HT-29 (cell line): ENCODE measurements at places on chromosomes 2 and 18.

DNA sequence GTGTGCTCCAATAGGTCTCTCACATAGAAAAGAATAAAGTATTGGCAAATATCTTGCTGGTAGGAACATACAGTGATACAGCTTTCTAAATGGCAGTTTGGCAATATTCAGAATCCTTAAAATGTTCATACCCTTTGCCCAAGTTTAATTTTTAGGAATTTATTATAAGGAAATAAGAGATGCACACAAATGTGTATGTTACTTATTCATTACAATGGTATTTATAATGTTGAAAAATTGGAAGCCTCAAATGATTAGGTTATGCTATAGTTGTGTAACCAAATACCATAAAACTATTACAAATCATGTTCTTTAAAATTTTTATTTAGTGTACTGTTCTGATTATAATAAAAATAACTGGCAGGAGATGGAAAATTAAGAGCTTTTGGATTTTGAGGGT lies 196.8 kb downstream of the MCFD2 start:
- no peak for DNase-seq

- DNase-seq, result peak; percentile 17
These were observed 69.0 kb upstream of the FAM110C start for GRCh38 chr2:115303-115702.

DNA sequence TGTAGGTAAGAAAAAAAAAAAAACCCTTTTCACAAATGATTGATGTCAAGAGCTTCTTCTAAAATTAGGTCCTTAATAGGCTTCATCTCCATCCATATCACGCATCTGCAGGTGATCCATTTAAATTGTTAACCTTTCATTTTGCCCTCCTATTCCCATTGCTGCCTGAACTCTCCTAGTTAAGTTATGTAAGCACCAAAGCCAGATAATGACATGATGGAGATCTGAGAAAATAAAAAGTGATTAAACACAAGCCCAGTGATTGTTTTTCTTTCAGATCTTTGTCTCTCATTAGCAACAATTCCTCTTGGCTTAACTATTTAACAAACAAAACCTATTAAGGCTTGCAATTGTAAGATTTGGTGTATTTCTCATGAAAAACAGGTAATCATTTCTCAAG lies 20.0 kb downstream of the LANCL1 start:
- DNase-seq, result no peak

- no peak for DNase-seq
These were observed 104.3 kb upstream of the GRB14 start for GRCh38 chr2:164725542-164725941.

GRCh38 chr2:106161938-106162820 lies 31.9 kb downstream of the UXS1 start:
- DNase-seq, result peak; percentile 73

DNA sequence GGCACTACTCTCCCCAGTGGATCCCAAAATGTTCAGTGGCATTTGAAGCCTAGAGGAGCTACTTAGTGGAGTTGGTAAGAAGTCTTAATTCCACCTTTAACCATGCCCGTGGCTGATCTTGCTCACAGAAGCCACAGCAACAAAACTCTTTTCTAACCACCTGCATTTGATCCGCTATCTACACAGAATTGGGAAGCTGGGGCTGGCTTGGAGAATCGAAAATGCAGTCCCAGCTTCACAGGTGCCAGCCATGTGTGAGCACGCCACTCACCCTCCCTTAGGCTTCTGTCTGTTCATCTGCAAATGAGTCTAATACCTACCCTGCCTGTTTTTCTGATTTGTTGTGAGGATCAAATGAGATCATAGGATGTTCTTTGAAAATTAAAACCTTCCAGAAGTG lies 182.6 kb downstream of the BCL11A start:
- no peak for DNase-seq

DNA sequence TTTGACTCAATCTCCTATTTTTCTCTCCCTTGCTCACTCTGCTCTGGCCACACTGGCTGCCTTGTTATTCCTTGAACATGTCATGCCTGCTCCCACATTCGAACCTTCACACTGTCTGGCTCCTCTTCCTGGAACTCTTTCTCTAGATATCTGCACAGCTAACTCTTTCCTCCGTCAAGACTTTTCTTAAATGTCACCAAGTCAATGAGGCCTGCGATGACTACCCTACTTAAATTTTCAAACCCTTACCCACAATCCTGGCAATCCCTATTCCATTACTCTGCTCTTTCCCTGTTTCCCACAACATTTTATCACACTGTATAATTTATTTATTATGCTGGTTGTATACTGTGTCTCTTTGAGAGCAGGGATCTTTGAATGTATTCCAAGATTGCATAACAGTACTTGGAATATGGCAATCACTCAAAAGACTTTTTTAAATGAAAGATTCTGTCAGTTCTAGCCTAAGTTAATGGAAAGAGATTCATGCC lies 206.2 kb downstream of the SRBD1 start:
- no peak for DNase-seq

DNA sequence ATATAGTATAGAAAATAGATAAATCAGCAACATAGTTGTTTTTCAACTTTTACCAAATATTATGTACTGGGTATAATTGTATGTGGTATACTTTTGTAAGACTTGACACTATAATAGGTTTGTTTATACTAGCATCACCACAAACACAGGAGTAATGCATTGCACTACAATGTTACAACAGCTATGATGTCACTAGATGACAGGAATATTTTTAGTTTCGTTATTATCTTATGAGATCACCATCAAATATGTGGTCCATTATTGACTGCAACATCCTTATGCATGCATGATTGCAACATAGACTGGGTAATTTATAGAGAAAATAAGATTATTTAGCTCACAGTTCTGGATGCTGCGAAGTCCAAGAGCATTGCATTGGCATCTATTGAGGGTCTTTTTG lies 678.4 kb upstream of the ZNF804A start:
- DNase-seq, result no peak

DNA sequence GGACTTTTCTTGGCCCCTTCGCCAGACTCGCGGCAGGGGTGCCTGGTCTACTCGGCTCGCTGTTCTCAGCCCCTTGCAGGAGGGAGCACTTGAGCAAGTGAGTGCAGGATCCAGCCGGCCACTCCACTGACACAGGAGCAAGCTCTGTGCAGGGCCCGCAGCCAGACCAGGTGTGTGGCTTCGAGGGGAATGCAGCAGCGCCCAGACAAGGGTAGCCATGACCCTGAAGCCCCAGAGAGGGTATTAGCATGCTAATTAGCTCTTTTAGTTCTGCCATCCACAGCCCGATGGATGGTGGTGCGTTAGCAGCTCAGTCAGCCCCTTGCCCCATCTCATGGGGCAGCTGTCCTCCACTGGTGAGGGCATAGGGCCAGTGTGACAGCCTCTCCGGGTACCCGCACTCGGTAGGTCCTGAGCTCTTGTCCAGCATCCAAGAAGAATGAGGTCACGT lies 103.2 kb upstream of the HS6ST1 start:
- DNase-seq, result no peak

DNA sequence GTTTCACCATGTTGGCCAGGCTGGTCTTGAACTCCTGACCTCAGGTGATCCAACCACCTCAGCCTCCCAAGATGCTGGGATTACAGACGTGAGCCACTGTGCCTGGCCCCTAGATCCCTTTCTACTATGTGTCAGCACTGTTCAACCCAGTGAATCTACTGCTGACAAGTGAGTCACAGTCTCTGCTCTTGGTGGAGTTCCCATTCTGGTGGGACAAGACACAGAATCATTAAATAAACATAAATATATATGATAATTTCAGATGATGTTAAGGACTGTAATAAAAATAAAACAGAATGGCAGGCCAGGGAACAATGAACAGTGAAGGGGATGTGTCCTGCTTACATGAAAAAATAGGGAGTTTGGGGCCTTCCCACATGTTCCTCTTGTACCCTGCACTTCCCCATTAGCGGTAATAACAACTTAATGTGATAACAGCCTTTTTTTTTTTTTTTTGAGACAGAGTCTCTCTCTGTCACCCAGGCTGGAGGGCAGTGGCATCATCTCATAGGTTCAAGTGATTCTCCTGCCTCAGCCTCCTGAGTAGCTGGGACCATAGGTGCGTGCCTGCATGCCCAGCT lies 112.2 kb downstream of the CPO start:
- DNase-seq, result no peak

DNA sequence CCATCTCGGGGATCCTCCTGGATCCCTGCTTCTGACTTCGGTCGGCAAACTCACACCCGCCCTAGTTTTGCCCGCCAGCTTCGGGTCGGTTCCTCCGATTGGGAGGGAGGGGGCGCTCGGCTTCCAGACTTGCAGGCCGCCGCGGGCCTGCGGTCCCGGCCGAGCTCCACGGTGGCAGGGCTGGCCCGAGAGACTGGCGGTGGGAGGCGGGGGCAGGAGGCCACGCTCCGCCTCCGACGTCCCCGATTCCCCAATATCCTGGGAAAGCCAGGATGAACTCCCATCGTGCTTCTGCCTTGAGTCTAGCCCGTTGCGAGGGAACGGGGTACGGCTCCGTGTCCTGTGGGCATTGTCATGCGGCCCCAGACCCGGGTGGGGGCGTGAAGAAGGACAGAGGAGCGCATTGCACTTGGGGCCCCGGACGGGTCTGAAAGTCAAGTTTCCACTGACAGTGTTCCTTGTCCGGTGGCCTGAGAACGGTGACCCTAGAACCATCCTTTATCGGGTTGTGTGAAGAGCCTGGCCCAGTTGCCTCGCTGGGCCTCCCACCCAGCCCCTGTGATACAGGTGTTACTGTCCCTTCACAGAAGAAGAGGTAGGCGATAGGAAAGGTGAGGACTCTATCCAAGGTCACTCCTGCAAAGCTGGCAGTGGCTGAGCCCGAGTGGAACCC lies 2.4 kb upstream of the INHBB start:
- DNase-seq, result peak; percentile 37

DNA sequence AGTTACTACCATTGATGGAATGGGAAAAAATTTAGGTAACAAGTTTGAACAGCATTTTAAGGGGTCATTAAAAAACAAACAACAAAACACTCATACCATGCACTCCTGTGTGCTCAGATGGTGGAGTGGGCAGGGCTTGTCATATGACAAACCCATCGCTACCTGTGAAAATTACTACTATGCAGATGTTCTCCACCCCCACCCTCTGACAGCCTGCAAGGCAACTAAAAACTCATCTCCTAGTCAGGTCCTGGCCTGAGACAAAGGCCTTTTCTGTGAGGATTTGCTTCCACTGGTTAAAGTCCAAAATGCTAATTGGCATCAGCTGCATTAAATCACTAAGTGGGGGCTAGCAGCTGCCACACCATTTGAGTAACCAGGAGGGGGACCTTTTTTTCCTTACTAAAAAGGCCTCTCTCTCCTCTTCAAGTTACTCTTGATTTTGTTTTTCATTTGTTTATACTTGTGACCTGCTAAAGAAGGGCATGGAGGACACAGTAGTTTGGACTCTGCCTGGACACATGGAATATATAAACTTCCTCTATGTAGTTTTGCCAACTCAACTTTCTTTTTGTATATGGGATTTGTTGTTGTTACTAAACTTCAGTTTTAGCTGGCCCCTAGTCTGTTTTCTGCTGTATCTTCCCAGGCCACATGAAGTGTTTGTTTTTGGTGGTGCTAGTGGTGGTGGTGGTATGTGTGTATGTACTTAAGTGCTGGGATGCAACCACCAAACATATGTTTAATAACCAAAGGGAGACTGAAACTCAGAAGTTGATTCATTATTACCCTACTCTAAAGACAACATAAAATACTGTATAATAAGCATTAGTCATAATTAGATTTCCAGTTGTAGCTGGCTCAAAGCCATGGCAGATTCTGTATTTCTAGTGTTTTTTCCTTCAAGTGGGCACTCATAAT lies 121.3 kb downstream of the MAP4K4 start:
- DNase-seq, result no peak

GRCh38 chr2:201969938-201970785 lies 63.5 kb upstream of the FZD7 start:
- DNase-seq, result no peak

DNA sequence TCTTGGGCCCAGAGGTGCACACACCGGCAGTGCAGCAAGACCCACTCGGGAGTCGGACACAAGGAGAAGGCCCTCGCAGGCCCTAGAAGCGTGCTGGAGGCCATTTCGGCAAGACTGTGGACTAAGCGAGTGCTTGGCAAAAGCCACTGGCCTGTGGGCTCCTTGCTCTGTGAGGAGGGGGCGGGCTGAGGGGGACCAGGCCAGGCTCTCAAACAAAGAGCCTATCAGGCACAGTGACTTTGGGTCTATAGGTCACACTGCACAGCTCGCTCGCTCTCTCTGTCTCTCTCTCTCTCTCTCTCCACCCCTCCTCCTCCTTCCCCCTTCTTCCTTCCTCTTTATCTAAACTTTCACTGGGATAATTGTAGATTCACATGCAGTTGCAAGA lies 23.6 kb upstream of the ZCCHC2 start:
- no peak for DNase-seq

- DNase-seq, result no peak
These were observed 74.3 kb upstream of the SLC1A4 start for GRCh38 chr2:64914735-64915509.

DNA sequence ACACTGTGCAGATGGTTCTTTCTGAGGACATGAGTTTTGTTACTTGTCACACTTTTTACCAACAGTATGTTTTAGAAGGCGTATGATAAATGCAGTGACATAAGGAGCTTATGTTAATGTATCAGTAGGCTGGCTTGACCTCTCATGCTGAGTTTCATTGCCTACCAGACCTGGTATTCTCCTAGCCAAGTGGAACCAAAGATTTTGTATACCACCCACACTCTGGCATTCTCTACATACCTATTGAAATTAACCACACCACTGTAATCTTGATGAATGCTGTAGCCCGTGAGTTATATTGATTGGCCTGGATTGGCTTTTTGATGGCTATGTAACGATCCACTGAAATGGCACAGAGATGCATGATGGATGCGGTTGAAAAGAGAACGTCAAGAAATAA lies 11.4 kb downstream of the HTR2B start:
- no peak for DNase-seq

DNA sequence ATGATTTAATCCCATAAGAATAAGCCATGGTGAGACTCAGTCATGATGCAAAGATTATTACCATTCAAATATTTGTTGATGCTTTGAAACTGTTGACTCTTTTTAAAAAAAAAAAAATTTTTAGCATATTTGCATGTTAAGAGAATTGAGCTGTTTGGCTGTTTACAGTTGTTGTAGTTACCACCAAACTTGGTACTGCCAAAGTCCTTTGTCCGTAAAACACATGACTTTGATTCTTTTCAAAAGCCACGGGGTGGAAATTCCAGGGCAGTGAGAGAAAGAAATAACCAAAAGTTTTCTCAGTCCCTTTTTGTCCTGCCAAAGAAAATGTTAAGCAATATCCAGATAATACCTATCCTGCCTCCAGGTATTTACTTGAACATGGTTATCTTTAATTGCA lies 474.8 kb downstream of the METTL4 start:
- no peak for DNase-seq

GRCh38 chr18:63025251-63026090 lies 294.1 kb downstream of the BCL2 start:
- DNase-seq, result no peak

- no peak for DNase-seq
These were observed 110.3 kb downstream of the SP3 start for GRCh38 chr2:173854840-173855239.

DNA sequence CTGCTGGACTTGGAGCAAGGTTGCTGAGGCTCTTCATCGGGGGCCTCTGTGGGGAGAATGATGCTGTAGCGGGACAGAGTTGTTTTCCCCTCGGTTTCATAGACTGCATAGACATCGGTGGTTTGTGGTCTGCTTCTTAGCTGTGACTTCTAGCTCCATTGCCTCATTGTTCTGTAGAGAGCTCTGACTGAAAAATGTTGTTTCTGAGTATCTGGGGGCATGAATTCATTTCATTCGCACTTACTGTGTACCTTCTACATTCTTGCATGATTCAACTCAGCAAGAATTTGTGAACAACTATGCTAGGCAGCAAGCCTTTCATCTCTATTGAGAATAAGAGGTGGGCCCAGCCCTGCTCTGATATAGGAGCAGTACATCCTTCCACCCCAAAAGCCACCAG lies 406.8 kb downstream of the NBAS start:
- no peak for DNase-seq

- no peak for DNase-seq
These were observed 141.3 kb downstream of the SEPTIN10 start for GRCh38 chr2:109472331-109472959.
